Stimulated activated CD8-positive, alpha-beta memory T cell treated with anti-CD3 and anti-CD28 coated beads, Interleukin-15, amount 100 ng/mL, for 24 hours (primary cell): ENCODE measurements at places on chromosomes 12 and 14.

- no peak for DNase-seq
Observed at GRCh38 chr12:2224961-2225360, 172.2 kb downstream of the CACNA1C start.

GRCh38 chr12:19131025-19131444, 1.5 kb downstream of the PLEKHA5 start:
- DNase-seq, result no peak

GRCh38 chr12:13189264-13189663, 7.3 kb upstream of the EMP1 start:
- DNase-seq, result no peak

DNA sequence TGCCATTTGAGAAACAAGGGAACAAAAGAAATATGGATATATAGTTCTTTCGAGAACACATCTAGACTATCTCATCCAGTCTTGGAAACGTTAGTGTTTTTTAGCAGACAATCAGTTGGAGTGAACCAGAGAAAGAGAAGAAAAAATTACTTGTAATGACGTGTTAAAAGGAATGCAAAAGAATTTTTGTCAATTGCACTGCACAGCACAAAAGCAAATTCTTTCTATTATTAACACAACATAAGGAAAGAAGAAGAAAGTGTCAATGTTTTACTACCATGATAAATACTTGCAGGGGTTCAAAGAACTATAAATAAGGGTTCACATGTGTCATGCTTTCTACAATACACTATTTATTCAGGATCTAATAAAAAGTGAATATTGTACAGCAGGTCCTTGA, 27.5 kb upstream of the GSG1 start:
- DNase-seq, result no peak

GRCh38 chr12:74849801-74850200, 312.2 kb downstream of the ATXN7L3B start:
- no peak for DNase-seq
